Activated CD8-positive, alpha-beta memory T cell treated with anti-CD3 and anti-CD28 coated beads for 1 hour (primary cell): ENCODE measurements at places on chromosomes 6 and 20.

- DNase-seq: no peak
Measured at GRCh38 chr20:42483730-42484303, 705.9 kb downstream of the PTPRT start.

DNA sequence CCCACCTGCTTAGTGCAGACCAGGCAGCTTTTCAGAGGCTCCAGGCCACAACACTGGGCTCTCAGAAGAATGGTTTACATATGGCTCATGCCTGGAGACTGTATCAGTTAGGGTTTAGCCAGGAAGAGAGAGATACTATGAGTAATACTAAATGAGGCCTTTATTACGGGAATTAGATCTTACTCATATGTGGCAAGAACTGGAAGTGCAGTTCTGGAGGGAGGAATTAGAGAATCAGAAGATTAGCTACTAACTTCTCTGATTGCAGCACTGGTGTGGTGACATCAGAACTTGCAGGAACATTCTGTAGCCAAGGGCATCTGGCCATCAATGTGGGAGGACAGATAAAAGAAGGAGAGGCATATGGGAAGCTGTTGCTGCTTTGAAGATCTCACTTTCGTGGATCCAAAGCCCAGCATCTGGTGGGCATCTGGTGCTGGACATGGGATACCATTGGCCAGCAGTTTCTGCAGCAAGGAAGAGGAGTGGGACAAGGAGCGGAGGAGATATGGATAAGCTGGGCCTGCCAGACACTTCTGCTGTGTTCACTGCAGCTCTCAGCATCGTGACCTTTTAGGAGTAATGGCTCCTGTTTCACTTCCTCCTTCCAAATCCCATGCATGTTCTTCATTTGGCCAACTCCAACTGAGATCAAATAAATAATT, 248.5 kb downstream of the BTBD3 start:
- DNase-seq: no peak

DNA sequence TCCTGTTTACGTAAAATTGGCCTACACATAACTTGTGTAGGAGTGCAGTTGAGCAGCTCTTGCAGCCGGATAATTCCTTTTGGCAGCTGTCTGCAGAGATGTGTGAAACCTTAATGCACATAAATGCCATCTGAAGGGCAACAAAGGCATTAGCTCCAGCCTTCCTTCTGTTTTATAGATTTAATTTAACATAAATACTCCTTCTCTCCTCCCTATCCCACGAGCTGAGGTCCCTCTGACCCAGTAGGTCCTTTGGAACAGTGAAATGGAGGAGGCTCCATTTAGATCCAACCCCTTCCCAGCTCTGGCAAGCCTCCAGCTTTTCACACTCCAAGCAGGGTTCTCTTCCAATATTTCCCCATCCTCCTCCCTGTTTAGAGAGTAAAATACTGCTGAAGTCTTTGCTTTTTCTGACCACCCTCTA, 6.5 kb downstream of the PLEKHG1 start:
- no peak for DNase-seq

DNA sequence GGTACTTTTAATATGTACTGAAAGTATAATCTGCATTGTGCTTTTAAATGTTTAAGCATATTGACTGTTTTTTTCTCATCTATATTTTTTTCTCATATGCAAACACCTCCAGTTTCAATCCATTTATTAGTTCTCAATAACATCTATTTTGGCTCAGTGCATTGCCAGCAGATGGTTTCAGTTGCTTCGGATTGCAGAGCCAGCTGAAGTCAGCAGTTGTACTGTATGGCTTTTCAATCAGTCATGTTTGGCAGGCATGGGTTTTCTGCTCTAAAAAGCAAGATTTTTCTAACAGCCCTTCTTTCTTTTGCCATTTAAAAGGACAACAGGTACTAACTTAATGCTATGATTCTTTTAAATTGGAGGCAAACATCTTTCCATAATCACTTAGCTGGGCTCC, 121.2 kb downstream of the CD109 start:
- no peak for DNase-seq

DNA sequence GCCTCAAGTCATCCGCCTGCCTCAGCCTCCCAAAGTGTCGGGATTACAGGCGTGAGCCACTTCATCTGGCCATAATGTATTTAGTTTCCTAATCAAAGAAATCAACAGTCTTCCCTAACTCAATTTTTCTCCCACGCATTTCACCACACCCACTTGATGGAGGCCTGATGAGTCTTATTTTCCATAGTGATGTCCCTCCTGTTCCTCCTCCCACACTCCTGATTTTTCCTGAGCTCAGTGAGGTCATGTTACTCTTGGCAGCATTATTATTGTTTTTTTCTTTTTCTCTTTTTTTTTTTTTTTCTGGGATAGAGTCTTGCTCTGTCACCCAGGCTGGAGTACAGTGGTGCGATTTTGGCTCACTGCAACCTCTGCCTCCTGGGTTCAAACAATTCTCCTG, 8.9 kb downstream of the ABRACL start:
- no peak for DNase-seq

- DNase-seq: no peak
Measured at GRCh38 chr20:41249411-41250281, 67.9 kb downstream of the ZHX3 start.

DNA sequence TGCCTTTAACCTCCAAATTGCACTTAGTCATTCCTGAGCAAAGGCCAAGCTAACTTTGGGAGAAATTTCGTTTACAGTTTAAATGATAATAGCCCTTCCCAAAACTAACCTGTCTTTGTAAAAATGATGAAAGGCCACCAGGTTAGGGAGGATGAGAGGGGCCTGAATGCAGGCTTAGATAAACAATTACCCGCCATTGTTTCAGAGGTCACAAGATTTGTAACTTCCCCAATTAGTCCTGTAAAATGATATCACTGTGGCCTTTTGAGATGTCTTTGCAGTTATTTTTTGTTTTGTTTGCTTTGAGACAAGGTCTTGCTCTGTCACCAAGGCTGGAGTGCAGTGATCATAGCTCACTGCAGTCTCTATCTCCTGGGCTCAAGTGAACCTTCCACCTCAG, 26.3 kb downstream of the GNL1 start:
- DNase-seq: no peak

DNA sequence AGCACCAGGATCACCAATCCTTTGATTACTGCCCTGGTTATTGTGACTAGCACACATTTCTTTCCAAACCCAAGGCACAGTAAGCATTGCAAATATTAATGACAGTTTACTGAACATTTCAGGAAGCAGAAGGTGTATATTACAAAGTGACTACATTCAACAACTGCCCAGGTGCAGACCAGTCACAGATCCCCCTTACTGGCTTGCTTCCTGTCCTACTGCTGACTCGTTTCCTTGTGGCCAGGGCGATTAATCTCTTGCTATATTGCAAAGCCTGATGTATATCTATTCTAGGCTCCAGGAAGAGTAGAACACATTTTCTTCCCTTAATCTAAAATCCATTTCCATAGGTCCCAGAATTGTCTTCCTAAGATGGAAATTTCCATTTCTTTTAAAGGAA, 77.2 kb upstream of the EPHA7 start:
- DNase-seq: no peak

DNA sequence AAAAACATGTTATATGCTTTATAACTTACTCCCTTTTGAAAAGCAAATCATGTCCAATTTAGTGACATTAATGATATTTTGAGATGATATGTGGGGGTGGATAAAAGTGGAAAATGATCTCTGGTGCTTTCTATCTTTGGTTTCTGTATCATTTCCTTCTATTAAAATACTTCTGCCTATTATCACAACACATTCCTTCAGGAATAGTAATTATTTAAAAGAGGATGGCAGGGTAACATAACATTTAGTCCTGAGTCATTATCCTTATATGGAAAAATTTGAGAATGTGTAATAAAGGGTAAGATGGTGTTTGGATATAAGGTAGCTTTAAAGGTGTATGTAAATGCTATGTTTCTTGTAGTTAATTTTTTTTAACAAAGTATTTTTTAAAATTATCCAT, 657.7 kb downstream of the PHF3 start:
- no peak for DNase-seq

- DNase-seq: no peak
Measured at GRCh38 chr6:125952764-125953501, 3.6 kb upstream of the HINT3 start.

GRCh38 chr6:134359302-134359701, 41.4 kb upstream of the SGK1 start:
- no peak for DNase-seq

DNA sequence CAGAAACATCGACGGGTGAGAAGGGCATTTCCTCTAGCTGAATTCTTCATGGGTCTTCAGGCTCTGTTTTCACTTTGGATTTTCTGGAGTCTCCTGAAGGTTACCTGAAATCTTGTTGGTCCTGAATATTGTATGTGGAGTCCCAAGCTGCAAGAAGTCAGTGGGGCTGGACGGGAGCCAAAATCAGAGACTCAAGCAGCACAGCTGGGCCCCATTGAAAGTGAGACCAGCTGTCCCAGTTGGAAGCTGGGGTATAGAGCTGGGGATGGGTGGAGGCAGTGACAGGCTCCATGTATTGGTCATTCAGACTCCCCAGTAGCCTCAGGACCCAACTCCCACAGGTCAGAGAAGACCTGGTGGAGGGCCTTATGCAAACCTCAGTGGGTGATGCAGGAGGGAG, 111.3 kb upstream of the MLN start:
- DNase-seq: no peak

DNA sequence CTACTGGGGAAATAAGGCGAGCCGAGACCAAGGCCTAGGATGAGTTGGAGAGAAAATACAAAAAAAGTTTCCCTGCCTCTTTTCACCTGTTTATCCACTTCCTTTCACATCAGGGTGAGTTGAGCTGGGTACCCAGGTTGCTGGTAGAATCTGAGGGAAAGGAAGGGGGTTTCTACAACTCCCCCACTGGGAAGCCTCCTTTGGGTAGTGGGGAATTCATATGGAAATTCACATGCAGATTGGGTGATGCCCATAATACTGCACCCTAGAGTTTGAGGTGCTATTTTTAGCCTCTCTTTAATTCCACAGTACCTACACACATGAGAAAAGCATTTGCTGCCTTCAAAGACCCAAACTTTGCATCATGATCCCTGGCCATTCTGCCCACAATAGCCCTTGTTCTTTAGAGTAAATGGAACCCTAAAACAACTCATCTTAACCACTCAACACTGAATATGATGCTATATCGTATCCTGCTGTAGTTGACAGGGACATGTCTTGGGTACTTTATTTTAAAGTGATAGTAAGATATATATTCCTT, 2.7 kb downstream of the OSTM1 start:
- no peak for DNase-seq

DNA sequence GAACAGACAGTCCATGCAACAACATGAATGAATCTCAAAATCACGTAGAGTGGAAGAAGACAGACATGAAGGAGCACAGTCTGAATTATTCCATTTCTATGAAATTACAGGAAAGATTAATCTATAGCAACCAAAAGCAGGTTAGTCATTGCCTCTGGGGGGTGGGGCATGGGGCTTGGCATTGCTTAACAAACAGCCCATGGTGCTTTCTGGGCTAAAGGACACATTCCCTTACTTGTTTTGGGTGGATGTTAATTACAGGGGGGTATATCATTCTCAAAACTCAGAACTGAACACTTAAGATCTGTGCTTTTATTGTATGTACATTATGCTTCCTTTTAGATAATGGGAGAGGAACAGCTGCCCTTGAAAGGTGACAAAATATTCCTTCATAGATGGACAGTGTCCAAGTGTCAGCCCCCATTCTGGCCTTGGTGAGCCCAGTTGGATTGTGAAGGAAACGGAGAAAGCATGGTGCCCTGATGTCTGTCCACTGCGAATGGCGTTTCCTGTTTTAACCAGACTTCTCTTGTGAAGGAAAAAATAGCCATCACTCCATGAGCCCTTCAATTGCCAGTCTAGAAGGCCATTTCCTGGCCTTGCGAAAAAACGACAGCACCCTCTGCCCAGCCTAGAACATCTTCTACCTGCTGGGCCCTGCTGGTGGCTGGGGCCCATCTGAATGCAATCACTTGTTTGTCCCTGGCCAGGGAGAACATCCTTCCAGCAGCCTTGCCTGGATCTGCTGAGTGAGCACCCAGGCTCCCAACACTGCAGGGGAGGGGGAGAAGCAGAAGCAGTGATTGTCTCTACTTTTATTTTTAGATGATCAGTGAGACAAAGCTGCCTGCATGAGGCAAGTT, 179.7 kb downstream of the BCAS1 start:
- no peak for DNase-seq

DNA sequence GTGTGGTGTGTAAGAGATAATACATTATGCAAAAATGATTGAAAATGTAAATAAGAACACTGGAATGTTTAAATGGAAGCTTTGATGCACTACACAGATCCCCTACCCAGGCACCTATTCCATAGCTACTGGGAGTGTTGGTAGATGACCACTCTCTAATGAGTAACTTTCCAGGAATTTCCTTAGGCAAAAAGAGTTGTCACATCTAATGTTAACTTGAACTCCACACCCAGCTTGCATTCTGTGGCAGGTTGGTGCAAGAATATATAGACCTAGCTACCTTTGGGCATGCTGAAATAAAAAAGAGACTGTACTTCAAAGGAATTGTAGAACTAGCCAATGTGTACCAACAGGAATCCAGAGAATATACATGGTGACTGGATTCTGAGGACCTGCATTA, 1254.2 kb upstream of the EYS start:
- no peak for DNase-seq

DNA sequence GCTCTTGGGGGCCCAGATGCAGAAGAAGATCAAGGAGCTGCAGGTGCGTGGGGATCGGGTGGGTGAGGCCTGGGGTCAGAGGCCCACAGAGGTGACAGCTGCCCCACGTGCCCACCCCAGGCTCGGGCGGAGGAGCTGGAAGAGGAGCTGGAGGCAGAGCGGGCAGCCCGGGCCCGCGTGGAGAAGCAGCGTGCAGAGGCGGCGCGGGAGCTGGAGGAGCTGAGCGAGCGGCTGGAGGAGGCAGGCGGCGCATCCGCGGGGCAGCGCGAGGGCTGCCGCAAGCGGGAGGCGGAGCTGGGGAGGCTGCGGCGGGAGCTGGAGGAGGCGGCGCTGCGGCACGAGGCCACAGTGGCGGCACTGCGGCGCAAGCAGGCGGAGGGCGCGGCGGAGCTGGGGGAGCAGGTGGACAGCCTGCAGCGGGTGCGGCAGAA, 41.5 kb downstream of the MYH7B start:
- DNase-seq: no peak

DNA sequence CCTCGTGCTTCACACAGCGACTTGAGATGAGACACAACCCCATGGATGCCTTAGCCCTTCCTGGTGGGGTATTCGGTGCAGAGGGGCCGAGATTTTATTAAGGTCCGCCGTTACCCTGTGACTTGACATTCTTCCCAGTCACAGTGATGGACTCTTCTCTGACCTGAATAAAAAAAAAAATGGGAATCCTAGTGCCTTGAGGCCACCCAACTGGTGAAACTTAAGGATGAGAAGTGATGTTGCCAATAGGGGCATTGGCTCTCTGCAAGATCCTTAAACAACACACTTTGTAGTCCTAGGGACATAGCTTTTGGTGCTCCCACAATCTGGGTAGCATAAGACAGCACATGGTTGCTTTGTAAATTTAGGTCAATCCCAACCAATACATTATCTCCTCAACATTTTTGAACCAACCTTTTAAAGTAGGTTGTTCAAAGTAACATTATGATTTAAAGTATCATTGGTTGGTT, 814 bp upstream of the ADNP start:
- no peak for DNase-seq

DNA sequence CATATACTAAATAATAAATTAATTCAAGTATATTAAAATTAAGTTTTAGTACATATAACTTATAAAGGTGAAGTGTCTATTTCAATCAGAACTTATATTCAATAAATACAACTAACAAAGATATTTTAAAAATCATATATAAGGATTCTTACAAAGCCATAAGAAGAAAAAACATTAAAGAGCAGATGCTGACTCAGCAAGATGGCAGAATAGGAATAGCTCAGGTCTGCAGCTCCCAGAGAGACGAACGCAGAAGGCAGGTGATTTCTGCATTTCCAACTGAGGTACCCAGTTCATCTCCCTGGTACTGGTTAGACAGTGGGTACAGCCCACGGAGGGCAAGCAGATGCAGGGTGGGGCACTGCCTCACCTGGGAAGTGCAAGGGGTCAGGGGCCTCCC, 811.1 kb downstream of the EYS start:
- DNase-seq: no peak
